ENCODE measurements at places on chromosomes 16 and 17. TPM values are rescaled to one million over a fixed set of nuclear protein-coding genes. Genes with fewer than 3 reads are reported as not detected.

DNA sequence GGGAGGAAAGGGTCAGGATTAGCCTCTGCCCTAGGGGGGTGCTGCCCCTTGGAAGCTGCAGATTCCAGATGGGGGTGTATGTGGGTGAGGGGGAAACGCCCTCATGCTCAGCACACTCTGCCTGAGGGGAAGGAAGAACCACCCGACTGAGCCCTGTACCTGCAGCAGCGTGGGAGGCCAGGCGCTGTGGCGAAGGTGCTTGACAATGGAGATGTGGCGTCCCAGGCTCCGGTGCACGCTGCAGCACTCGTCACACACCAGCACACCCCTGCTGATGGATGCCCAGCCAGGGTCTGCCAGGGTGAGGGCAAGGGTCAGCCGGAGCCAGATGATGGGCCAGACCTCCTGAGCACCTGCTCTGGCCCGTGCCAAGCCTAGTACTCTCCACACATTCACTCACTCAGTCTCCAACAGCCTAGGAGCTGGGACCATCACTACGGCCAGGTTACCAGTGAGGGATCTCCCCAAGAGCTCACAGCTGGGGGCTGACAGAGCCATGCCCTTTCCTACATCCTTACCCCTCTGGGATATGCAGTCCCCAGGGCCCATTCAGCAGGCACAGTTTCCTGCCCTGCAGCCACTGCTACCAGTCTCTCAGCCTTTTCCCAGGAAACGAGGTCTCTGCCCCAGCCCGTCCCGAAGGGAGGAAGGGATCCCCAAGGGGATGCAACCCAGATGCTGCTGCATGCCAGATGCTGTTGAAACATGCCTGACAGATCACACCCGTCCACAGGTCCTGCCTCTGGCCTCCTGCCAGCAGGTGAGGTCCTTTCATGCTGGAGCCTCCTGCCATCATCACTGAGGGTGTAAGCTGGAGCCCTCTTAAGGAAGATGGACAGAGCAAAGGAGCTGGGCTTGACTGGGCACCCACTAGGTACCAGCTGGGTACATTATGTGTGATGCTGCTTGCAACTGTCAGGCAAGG lies 5.9 kb downstream of the GIT1 start:
- DNase-seq, result peak; percentile 1
- peak overlapping the region; percentile 57 for H3K27ac ChIP-seq

- H3K4me3 ChIP-seq, result no peak overlapping the region
- H3K4me1 ChIP-seq, result peaks cover 29% of the 10 kb centered on the region
- H3K27me3 ChIP-seq, result no peaks in the 10 kb centered on the region
- H3K36me3 ChIP-seq, result peaks cover 12% of the 10 kb centered on the region
- DNase-seq, result no peak
Measured at GRCh38 chr16:48361540-48362144, 23.6 kb downstream of the SIAH1 start.

- no peaks in the 10 kb centered on the region for H3K27me3 ChIP-seq
- no peak within 1 kb of the TSS for H3K4me3 ChIP-seq
- H3K36me3 ChIP-seq, result no peaks in the 10 kb centered on the region
- no peak within 1 kb of the TSS for H3K27ac ChIP-seq
- peaks cover 1% of the 10 kb centered on the region for H3K4me1 ChIP-seq
Measured at GRCh38 chr16:31135535-31136286, at the start of gene PRSS8. Gene PRSS8, minus strand, starts transcription at chr16:31135727. Its CDS starts 229 bp downstream, at chr16:31135498.

GRCh38 chr16:56424791-56425438 lies 430 bp downstream of the AMFR start:
- peaks cover 2% of the 10 kb centered on the region for H3K36me3 ChIP-seq
- H3K27ac ChIP-seq, result no peak overlapping the region

DNA sequence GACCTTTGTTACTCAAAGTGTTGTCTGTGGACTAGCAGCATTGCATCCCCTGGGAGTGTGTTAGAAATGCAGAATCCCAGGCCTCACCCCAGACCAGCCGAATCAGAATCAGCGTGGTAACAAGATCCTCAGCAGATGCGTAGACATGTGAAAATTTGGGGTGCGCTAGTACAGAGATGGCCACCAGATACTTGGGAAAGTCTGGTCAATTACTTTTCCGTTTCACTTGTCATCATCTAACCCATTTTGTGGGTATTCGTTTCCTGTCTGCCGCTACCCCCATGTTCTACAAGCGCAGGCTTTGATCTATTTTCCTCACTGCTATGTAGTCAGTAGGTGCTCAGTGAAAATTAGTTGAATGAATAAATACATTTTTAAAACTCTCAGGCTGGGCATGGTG lies 33.1 kb upstream of the HERPUD1 start:
- peaks cover 18% of the 10 kb centered on the region for H3K4me1 ChIP-seq
- H3K4me3 ChIP-seq, result no peak overlapping the region
- peaks cover 3% of the 10 kb centered on the region for H3K27me3 ChIP-seq
- H3K27ac ChIP-seq, result no peak overlapping the region

GRCh38 chr16:5776876-5777275 lies 679.3 kb upstream of the EEF2KMT start:
- H3K4me3 ChIP-seq, result no peak overlapping the region
- H3K36me3 ChIP-seq, result no peaks in the 10 kb centered on the region
- no peak for DNase-seq

DNA sequence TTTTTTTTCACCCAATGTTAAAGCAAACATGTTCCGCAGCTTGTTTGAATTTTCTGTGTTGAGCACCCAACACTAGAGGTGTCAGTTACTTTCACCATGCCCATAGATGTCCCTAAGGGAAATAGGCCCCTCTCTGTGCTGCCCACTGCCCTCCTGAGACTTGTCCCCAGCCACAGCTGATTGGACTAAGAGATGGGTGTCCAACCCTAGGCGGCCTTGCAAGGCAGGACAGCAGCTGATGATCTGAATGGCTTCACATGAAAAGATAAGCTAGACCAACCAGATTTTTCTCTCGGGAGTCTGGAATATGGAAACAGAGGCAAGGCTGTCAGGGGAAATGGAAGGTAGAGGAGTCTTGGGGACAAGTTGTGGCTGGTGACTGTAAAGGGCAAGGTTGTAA lies 6.1 kb upstream of the CALB2 start:
- DNase-seq, result no peak
- no peaks in the 10 kb centered on the region for H3K36me3 ChIP-seq
- no peaks in the 10 kb centered on the region for H3K4me1 ChIP-seq
- peaks cover 3% of the 10 kb centered on the region for H3K27me3 ChIP-seq

GRCh38 chr16:49365711-49366509 lies 7.7 kb upstream of the C16orf78 start:
- H3K27me3 ChIP-seq, result peaks cover 5% of the 10 kb centered on the region
- H3K27ac ChIP-seq, result no peak overlapping the region
- H3K4me3 ChIP-seq, result no peak overlapping the region

GRCh38 chr16:88639231-88640038 lies 1.1 kb downstream of the IL17C start:
- no peak overlapping the region for H3K4me3 ChIP-seq
- H3K27ac ChIP-seq, result no peak overlapping the region
- DNase-seq, result peak; percentile 31
- H3K4me1 ChIP-seq, result peaks cover 33% of the 10 kb centered on the region

GRCh38 chr17:32192379-32192778 lies 50.1 kb downstream of the RHOT1 start:
- no peaks in the 10 kb centered on the region for H3K27me3 ChIP-seq
- H3K36me3 ChIP-seq, result peaks cover 16% of the 10 kb centered on the region
- no peak overlapping the region for H3K4me3 ChIP-seq
- no peak overlapping the region for H3K27ac ChIP-seq
- H3K4me1 ChIP-seq, result peaks cover 2% of the 10 kb centered on the region

GRCh38 chr17:44308865-44309264 lies 464 bp downstream of the RUNDC3A start:
- peak overlapping the region; percentile 27 for H3K4me3 ChIP-seq
- H3K36me3 ChIP-seq, result no peaks in the 10 kb centered on the region
- H3K4me1 ChIP-seq, result peaks cover 9% of the 10 kb centered on the region
- DNase-seq, result no peak
- peaks cover 20% of the 10 kb centered on the region for H3K27me3 ChIP-seq

DNA sequence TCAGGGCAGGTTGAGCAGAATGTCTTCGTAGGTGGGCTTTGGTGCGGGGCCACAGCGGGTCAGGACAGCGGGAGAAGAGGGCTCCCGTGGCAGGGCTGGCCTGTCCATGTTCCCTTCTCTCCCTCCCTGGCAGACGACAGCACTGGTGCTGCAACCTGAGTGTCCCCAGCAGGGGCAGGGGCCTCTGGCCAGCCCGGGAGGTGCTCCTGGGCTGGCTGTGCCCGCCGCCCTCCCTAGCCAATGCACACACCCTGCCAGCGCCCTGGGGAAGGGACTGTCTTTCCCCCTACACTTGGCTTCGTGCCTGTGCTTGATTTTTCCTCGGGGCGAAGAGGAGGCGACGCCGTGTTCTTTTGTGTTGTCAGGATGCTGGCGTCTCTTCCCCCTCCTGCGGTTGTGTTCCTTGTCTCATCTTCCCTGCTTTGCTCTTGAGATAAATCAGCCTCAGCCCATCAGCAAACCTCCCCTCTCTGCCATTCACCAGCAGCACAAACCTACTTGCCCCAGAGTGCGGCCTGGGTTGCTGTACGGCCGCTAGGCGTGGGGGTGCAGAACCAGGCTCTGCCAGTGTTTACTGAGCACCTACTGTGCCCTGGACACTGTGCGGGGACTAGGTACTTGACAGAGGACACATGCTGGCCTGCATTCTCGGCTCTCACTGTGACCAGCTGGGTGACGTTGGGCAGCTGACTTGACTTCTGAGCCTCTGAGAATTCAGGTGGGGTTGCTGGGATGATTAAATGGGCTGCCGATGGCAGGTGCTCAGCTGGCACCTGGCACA lies 237.3 kb upstream of the CIBAR2 start:
- H3K36me3 ChIP-seq, result no peaks in the 10 kb centered on the region
- H3K4me1 ChIP-seq, result no peaks in the 10 kb centered on the region
- no peak for DNase-seq
- no peak overlapping the region for H3K27ac ChIP-seq

DNA sequence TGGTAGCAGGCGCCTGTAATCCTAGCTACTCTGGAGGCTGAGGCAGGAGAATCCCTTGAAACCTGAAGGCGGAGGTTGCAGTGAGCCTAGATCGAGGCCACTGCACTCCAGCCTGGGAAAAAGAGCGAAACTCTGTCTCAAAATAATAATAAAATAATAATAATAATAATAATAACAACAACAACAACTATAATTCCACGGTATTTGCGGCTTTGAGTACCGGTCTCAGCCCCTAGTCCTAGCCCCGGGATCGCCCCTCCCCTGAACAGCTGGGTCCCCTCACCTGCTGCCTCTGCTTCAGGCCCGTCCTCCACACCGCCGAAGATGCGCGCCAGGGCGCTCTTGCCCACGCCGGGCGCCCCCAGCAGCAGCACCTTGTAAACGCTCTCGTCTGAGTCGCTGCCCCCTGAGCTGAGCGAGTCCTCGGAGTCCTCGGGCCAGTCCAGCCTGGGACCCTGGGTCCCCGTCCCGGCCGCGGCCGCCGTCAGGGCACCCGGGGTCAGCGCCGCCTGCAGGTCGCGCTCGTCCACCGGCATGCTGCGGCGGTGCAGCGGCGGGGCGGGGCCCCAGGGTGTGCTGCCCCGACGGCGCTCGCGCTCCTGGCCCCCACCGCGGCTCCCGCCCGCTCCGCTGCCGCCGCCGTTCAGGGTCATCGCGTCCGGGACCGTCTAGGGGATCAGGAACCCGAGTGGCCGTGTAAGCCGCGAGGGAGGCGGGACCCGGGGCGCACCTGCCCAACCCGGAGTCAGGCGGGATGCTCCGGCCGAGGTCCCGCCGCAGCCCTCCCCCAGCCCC lies 611 bp downstream of the RRAD start:
- H3K4me3 ChIP-seq, result peak overlapping the region; percentile 44
- peak; percentile 53 for DNase-seq
- H3K36me3 ChIP-seq, result no peaks in the 10 kb centered on the region
- peaks cover 12% of the 10 kb centered on the region for H3K4me1 ChIP-seq
- H3K27me3 ChIP-seq, result peaks cover 35% of the 10 kb centered on the region
- no peak overlapping the region for H3K27ac ChIP-seq

DNA sequence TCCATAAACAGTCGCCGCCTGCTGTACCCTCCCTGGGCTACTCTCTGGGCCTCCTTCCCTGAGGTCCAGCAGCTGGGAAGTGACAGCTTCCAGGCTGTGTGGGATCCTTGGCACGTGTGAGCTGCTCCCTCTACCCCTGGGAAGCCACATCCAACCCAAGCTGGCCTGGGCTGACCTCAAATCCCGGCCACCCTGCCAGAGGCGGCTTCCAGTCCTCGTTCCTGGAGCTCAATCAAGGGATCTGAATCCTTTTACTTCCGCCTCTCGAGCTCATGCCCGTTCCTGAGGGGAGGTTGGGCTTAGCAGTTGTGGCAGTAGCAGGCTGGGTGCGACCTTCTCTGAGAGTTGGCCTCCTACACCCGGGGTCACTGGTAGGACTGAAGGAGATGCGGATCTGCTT lies 82.5 kb downstream of the NETO2 start:
- no peak overlapping the region for H3K27ac ChIP-seq
- DNase-seq, result no peak
- no peak overlapping the region for H3K4me3 ChIP-seq
- no peaks in the 10 kb centered on the region for H3K36me3 ChIP-seq
- no peaks in the 10 kb centered on the region for H3K4me1 ChIP-seq

DNA sequence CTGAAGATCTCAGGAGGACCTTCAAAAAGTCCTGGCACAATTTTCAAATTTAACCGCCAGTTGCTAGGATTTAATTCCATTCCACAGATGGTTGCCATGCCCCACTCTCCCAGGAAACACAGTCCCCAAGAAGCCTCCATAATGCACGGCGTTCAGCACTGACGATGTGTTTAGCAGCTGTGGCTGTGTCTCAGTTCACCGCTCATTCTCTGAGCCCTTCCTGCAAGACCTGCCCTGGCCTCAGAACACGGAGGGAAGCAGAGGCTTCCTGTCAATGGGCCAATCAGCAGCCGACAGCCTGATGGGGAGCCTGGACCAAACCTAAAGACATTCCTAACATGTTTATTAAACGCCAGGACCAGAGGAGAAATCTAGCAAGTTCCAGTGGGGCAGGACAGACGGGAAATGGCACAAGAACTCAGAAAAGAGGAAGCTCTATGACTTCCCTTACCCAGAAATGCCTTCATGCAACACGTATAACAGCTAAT lies 4.9 kb downstream of the MYLK3 start:
- H3K27ac ChIP-seq, result no peak overlapping the region
- no peaks in the 10 kb centered on the region for H3K36me3 ChIP-seq

DNA sequence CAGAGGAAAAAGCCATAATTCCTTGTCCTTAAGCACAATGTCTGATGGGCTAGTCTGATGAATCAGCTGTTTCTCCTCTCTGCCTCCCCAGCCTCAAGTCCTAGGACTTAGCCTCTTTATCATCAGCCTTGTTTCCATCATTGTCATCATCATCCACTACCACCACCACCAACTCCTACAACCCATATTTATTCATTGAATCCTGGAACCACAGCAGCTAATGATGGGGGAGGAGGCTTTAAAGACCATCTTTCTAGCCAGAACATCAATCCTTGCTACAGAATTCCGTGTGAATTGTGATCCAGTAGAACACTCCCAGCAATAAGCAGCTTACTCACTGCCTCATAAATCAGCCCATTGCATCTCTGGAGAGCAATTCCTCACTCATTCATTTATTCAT lies 97.6 kb upstream of the TMEM132E start:
- H3K4me1 ChIP-seq, result peaks cover 3% of the 10 kb centered on the region
- DNase-seq, result no peak
- no peak overlapping the region for H3K27ac ChIP-seq
- H3K36me3 ChIP-seq, result no peaks in the 10 kb centered on the region
- peaks cover 17% of the 10 kb centered on the region for H3K27me3 ChIP-seq

CFAP52 gene
- total RNA-seq, result not detected

HSF5 gene
- 3.2 TPM for total RNA-seq

SBK1 gene
- 35.3 TPM for total RNA-seq

KCNH4 gene
- total RNA-seq, result 0.38 TPM

RAB11FIP4 gene
- 39.1 TPM for total RNA-seq

CALB2 gene
- total RNA-seq, result not detected

CHST4 gene
- not detected for total RNA-seq

Data from activated CD8-positive, alpha-beta T cell treated with anti-CD3 and anti-CD28 coated beads for 36 hours (primary cell).